ENCODE measurements at places on chromosomes 3 and 15.
A peak's percentile ranks its signal among the peaks of the same experiment; 100 is the strongest.

- DNase-seq: peak; percentile 86
Measured at GRCh38 chr3:11556851-11557644, 86.7 kb downstream of the VGLL4 start.

DNA sequence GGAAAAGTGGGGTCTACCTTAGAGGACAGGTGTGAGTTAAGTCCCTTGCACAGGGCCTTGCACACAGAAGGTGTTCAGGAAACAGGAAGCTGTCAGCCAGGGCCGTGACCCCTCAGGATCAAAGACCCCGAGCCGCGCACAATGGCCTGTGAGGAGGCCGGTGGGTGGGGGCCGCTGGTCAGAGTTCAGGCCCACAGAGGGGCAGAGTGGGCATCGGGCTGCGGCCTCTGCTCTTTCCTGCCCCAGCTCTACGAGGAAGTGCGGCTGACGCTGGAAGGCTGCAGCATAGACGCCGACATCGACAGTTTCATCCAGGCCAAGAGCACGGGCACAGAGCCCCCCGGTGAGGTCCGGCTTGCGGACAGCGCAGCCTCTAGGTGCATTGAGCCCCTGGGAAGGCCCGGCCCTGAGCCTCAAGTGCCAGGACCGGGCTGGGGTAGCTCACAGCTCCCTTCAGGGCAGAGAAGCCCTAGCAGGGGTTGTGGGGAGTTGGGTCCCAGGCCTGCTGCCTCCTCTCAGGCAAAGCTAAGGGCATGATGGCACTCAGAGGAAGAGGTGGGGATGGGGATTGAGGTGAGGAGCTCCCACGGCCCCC is 37.2 kb downstream of the PSTPIP1 start:
- DNase-seq: no peak

- no peak for DNase-seq
Measured at GRCh38 chr15:31157644-31158069, 56.1 kb upstream of the TRPM1 start.

- peak; percentile 70 for DNase-seq
Measured at GRCh38 chr3:190101320-190102011, 19.2 kb downstream of the P3H2 start.

- no peak for DNase-seq
Measured at GRCh38 chr3:182455011-182455410, 338.3 kb upstream of the ATP11B start.

- DNase-seq: no peak
Measured at GRCh38 chr3:90180096-90180495, 1072.7 kb downstream of the EPHA3 start.

- DNase-seq: peak; percentile 22
Measured at GRCh38 chr15:94312946-94313345, 81.6 kb downstream of the MCTP2 start.

GRCh38 chr15:98121536-98121935 is 161.0 kb downstream of the ARRDC4 start:
- DNase-seq: no peak

- DNase-seq: peak; percentile 10
Measured at GRCh38 chr3:129777806-129778205, 115.7 kb downstream of the TMCC1 start.

- DNase-seq: no peak
Measured at GRCh38 chr3:109152320-109152719, 15.8 kb downstream of the C3orf85 start.

- no peak for DNase-seq
Measured at GRCh38 chr3:194446754-194447153, 40.0 kb downstream of the ATP13A3 start.

GRCh38 chr3:133973249-133973980 is 56.3 kb downstream of the SLCO2A1 start:
- DNase-seq: peak; percentile 24

GRCh38 chr3:11543948-11544387 is 99.7 kb downstream of the VGLL4 start:
- no peak for DNase-seq

DNA sequence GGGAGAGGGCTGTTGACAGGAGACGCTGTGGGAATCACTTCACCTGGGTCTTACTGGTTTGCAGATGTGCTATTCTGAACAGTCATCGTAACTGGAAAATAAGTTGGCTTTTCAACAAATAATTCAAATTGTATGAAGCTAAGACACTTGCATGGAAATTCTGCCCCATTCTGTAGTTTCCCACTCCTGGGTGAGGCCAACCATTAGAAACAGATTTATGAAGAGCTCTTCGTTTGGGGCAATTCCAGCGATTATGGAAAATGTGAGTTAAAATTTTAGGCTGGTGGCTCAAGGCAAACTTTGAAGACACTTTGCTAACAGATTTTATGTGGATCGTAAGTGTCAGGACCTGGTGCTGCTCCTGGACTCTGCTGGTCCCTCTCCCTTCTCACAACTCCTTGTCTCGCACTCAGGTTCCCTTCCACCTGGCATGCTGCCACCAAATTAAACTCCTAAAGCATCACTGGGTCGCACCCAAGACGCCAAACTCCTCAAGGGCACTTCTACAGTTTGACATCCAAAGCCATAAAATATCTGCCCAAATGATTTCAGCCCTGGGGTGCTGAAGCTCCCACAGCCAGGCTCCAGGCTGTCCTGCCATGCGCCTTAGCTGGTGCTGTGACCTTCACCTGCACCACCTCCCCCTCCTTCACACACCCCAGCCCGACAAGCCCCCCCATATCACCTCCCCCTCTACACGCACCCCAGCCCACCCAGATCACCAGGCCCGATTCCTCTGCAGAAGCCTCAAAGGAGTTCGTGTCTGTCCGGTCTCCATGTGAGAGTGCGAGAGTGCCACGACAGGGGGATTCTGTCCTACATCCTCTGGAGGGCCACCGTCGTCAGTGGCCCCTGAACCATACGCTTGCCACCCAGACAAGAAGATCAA is 138.4 kb downstream of the NSMCE3 start:
- no peak for DNase-seq

DNA sequence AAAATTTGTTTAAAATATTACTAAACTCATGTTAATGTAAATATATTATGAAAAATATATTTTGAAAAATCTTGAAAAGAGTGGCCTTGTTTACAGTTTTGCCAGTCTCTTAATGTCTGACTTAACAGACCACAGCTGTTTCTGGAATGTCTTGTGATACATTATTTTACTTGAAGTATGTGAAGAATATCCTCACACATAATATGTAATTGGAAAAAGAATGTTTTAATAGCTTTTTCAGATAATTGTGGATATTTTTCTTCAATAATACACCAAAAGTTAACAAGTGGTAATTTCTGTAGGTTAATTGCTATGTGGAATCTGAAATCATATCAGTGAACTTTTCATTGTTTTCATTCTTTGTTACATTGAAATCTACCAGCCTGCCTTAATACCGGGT is 101.3 kb downstream of the UBE2E2 start:
- DNase-seq: peak; percentile 39

- peak; percentile 95 for DNase-seq
Measured at GRCh38 chr15:101277038-101277822, at the start of gene SELENOS. Gene SELENOS, minus strand, starts transcription at chr15:101277485. Its CDS starts 68 bp downstream, at chr15:101277417.

DNA sequence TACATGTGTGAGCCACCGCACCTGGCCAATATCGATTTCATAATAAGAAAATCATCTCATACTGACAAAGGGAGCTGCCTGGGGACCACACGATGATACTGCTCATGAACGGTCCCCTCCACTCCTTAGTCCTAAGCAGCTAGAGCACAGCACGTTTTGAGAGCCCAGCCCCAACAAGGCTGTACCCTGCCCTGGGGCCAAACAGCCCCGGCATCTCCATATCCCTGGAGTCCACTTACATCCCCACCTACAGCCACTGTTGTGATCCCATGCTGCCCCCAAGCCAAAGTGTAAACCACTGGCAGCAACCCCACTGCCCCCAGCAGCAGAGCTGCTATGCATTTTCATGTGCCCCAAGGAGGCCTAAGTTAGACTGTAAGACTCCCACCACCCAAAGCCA is 52.8 kb downstream of the ADAM10 start:
- no peak for DNase-seq

GRCh38 chr3:33544126-33544525 is 103.9 kb upstream of the UBP1 start:
- DNase-seq: peak; percentile 18

DNA sequence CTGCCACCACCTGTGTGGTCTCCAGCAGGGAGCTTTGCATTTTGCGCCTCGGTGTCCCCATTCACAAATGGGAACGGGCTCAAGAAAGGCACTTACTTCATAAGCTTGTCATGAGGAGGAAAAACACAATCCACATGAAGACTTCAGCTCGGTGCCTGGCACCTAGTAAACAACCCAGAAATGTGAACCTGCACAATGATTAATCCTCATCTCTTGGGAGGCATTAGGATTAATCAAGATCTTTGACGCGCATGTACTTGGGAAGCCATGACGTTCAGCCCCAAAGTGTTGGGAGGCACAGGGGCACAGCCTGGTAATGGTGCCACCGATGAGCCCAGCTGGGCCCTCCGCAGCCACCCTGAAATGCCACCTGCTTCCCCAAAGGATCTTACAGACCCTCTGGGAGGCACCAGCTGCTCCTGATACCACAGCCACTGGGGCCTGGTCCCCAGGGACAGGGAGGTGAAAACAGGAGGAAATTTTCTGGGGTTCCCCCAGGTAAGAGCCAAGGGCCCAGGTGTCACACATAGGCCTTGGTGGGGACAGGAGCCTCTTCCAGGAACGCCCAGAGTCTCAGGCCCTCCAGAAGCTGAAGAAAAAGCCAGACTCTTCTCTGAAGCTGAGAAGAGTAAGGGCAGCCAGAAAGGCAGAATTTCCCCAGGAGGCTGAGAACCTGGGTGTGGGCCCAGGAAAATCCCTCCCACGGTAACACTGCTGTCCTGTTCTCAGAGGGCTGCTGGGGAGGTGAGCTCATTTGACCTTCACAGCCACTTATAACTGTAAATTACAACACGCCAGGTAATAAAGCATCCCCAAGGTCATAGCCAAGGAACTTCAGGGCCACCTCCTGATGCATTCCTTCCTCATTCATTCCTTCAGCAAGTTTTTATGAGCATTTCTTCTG is 507.5 kb downstream of the SHQ1 start:
- DNase-seq: no peak

DNA sequence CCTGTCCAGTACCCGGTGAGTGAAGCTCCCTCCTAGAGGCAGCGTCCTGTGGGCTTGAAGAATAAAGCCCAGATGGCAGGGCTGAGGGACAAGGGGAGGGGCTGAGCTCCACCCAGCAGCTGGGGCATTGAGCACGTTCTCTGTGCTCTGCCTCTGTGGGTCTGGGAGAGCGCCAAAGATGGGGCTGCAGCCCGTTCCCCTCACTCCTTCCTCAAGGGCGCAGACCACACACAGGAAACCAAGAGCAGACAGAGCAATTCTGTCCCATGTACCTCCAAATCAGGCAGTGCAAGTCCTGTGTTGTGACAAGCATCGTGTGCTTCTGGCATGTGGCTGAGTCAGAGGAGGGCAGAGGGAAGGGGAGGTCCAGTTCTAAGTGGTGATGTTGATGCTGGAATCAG is 15.7 kb upstream of the KIF23 start:
- no peak for DNase-seq

- peak; percentile 69 for DNase-seq
Measured at GRCh38 chr3:171606151-171606751, 146.0 kb upstream of the TNIK start.

GRCh38 chr3:7309641-7310102 is 448.8 kb downstream of the GRM7 start:
- peak; percentile 77 for DNase-seq

DNA sequence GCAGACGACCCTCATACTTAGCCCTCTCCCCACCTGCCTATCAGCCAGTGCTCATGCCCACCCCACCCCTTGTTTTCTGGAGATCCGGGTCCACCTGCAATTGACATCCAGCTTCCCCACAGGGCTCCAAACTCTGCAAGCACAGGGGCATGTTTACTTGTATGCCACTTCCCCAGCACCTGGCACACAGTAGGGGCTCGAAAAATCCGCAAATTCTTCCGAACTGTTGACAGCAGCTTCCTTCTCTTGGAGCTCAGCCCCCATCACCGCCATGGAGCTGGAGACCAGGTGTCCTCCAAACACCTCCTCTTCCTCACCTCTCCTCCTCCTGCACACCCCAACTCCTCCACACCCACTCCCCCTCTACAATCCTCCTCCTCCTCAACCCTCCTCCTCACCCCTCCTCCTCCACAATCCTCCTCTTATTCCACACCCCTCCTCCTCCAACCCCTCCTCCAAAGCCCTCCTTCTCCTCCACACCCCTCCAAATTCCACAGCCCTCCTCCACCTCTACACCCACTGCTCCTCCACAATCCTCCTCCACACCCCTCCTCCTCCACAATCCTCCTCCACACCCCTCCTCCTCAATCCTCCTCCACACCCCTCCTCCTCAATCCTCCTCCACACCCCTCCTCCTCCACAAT is 70.4 kb upstream of the BLM start:
- DNase-seq: no peak

GRCh38 chr3:46059432-46059831 is 32.1 kb upstream of the XCR1 start:
- DNase-seq: no peak

DNA sequence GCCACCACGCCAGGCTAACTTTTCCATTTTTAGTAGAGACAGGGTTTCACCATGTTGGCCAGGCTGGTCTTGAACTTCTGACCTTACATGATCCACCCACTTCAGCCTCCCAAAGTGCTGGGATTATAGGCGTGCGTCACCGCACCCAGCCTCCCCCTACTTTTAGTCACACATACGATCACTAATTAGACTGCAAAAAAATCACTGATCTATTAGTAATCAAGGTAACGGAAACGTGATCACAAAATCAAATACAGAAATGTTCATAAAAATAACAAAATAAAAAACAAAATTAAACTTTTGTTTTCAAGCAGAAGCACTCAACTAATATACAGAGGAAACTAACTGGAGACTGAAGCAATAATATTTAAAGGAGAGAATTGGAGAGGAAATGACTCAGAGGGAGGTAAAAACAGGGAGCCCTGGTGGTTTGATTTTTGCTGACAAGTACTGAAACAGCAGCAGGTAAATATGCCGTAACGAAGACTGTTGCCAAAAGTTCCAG is 4.6 kb downstream of the WDR53 start:
- DNase-seq: peak; percentile 55

DNA sequence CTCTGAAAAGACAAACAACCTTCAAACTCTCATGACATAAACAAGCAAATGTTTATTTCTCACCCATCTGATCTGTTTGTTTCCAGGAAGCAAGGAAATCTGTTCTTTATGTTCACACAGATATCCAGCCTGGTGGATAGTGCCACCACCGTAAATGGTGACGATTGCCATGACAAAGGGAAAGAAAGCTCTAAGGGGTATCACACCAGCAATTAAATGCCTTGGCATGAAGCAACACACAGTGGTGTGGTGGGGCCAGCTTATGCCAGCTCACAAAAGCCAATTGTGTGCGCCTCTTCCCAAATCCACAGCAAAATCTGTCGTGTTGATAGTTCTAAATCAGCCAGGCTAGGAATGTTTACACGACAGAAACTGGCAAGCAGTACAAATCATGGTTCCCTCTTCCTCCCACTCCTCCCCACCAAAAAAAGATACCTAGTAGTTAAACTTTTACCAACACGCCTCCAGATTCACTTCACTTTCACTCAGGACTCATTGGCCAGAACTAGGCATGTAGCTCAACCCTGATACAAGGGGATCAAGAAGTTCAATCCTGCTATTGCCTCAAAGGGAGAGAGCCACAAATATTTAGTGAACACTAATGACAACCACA is 189.2 kb upstream of the SLCO3A1 start:
- DNase-seq: no peak

- peak; percentile 61 for DNase-seq
Measured at GRCh38 chr15:77186594-77187011, 115.7 kb upstream of the TSPAN3 start.

GRCh38 chr3:130857336-130858026 is 36.4 kb upstream of the ATP2C1 start:
- no peak for DNase-seq

- DNase-seq: no peak
Measured at GRCh38 chr15:98382139-98382538, 266.2 kb upstream of the IGF1R start.

Measured in cardiac fibroblast (primary cell).